ENCODE measurements at places on chromosomes 13 and 19. TPM values are rescaled to one million over a fixed set of nuclear protein-coding genes. Genes with fewer than 3 reads are reported as not detected.

The SLC10A2 gene
- polyA plus RNA-seq, result not detected

The DOCK6 gene
- 18.0 TPM for polyA plus RNA-seq

GRCh38 chr19:53810187-53810546 lies 13.9 kb downstream of the NLRP12 start:
- no peak for DNase-seq

The WASF3 gene
- polyA plus RNA-seq, result 11.5 TPM

DNA sequence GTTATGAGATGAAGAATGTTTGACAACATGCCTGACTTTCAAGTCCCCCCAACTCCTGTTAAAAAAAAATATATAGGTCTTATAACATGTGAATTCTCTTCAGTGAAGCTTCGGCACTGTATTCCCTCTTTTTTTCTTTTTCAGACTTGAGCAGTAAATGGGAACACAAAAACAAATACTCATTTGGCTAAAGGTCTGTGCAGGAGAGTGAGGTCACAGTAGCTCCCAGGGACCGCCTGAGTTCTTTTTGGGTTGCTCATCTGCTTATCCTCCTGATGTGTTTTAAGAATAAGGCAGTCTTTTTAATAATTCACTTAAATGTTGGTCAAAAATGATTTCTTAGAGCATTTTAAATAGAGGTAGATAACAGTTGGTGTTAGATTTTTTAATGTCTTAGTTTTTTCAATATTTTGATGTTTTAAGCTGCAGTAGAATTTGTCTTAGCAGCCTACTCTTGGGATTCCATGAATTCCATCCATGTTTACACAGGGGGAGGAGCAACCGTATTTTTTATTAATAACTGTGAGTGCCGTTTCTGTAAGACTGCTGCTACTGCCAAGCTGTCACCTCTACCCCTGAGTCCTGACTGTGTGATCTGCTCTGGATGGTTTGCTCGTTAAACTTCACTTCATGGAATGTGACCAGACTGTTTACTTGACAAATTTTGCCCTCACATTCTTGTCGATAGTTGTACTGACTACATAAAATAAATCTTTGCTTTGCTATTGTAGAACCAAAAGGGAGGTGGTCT lies 14.9 kb downstream of the HNRNPM start:
- no peak for DNase-seq

Data from ovary (tissue), 10 donors.